Left cardiac atrium (tissue), 4 donors: ENCODE measurements at places on chromosomes 7 and 10. TPM values are rescaled to one million over a fixed set of nuclear protein-coding genes. Genes with fewer than 3 reads are reported as not detected.

DNA sequence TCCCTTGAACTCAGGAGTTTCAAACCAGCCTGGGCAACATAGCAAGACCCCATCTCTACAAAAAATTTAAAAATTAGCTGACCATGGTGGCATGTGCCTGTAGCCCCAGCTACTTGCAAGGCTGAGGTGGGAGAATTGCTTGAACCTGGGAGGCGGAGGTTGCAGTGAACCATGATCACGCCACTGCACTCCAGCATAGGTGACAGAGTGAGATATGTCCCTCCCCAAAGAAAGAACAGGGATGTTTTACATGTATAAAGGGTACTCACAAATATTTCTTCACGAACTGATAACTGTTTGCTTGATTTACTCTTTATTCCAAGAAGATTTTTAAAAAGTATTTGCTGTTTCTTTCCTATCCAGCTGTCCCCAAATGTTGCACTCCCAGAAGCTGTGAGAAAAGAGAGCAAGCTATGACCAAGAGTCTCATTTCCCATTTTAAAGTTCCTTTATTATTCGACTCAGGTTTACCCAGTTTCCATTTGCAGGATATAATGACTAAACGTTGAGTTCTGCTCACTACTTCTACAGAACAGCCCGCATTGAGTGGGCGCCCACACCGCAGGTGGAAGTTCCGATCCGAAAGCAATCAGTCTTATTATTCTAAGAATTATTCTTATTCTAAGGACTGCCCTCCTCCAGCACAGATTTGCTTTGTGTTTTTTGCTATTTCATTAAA is 90.7 kb downstream of the APBB1IP start:
- DNase-seq = no peak

DNA sequence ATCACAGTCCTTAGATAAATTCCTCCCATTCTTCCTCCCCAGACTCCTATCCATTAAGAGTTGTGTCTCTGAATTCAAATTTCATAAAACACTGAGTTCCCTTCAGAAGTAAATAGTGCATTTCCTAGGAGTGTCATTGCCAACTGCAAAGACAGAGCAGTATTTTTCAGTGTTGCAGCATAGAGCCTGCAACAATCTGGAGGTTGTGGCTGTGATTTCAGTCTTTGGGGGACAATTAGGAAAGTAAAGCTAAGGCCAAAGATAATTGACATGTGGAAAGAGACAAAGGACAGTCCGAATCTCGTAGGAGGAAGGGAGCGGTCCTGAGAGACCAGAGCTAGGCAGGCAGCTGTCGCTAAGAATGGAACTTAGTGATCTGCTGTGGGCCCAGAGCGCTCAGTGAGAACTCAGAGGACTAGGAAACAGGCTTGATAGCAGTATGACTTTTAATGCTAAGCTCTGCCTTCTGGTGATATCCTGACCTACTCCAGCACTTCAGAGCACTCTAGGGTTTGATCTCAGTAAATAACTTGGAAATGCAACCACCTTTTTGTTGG is 46.2 kb downstream of the PRPF18 start:
- peak; percentile 48 for DNase-seq

GRCh38 chr10:9900751-9901150 is 1116.9 kb upstream of the CELF2 start:
- no peak for DNase-seq

DNA sequence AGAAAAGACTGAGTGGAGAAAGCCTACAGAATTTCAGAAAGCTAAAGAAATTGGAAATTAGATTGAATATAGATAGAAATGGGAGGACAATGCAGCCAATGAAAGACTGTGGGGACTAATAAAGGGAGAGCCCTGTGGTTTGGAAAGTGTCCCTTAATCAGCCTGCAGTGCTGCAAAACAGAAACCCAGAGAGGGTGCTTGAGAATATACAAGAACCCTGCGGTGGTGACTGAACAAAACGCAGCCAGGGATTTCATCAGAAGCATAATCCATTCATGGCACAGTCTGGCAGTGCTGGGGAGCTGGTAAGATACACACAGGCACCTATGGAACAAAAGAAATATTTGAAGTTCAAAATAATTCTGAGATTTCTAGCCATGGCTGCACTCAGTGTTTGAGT is 19.1 kb downstream of the CEP41 start:
- DNase-seq = no peak

- no peak for DNase-seq
These were observed 56.5 kb downstream of the ENO4 start for GRCh38 chr10:116905845-116906210.

OR6V1 gene
- total RNA-seq = not detected

DNA sequence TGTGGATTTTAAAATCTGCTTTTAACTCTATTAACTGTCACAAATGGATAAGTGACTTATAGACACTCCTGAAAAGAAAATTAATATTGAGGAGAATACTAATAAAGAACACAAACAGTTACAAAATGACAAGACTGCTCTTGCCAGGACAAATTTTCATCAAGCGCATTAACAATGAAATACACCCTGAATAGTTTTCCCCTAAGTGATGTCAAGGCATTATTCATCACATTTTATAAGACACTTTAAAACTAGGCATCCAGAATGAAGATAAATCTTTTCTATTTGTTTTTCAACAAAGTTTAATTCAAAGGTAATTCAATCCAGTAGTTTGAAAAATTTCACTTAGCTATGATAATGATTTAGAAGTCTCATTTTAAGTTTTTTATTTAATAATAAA is 110.5 kb upstream of the SEC61G start:
- no peak for DNase-seq

- no peak for DNase-seq
These were observed 70.4 kb downstream of the ASB13 start for GRCh38 chr10:5595994-5596471.

DNA sequence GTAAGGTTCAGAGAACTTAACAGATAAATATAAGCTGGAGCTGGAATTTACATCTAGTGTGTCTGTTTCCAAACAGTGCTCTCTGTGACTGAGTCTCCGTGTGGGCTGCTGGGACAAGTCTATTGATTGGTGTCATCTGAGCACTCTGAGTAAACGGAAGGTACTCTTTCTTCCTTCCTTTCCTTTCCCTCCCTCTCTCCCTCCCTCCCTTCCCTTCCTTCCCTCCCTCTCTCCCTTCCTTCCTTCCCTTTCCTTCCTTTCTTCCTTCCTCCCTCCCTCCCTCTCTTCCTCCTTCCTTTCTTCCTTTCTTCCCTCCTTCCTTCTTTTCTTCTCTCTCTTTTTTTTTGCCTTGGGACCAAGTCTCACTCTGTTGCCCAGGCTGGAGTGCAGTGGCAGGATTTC is 61.8 kb downstream of the ANKRD61 start:
- DNase-seq = no peak

DNA sequence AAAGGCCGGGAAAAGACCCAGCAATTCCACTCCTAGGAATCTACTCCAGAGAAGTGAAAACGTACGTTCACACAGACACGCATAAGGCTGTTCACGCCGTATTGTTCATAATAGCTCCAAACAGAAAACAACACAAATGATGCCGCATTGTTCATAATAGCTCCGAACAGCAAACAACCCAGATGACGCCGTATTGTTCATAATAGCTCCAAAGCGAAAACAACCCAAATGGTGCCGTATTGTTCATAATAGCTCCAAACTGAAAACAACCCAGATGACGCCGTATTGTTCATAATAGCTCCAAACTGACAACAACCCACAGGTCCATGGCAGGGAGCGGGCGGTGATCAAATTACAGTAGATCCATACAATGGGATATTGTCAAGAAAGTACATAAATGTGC is 85.2 kb upstream of the DNAAF5 start:
- DNase-seq = no peak

CHAT gene
- not detected for total RNA-seq

DNA sequence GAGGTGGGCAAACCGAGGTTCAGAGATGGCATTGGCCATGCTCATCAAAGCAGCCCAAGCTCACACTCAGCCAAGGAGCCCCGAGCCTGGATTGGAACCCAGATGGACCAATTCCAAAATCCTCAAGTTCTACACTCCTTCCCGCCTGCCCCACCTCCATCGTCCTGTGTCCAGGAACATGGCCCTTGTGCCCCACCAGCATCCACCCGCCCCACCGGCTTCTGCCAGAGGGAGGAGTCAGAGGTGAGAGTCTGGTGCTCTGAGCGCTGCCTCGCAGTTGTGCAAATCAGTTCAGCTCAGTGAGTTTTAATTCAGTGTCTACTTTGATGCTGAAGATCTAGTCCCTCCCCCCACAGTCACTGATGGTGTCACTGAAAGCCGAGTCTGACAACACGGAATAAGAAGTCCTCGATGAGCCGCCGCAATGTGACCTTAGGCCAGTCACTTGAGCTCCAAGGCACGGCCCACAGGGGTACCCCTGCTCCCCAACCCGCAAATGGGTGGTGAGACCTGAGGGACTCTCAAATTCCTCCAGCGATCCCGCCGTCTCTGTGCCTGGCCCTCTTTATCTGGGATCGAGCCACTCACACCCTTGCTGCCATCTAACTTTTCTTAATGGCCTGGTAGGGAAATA is 26.3 kb downstream of the PRKAG2 start:
- no peak for DNase-seq

ADAM12 gene
- total RNA-seq = 7.9 TPM

DNA sequence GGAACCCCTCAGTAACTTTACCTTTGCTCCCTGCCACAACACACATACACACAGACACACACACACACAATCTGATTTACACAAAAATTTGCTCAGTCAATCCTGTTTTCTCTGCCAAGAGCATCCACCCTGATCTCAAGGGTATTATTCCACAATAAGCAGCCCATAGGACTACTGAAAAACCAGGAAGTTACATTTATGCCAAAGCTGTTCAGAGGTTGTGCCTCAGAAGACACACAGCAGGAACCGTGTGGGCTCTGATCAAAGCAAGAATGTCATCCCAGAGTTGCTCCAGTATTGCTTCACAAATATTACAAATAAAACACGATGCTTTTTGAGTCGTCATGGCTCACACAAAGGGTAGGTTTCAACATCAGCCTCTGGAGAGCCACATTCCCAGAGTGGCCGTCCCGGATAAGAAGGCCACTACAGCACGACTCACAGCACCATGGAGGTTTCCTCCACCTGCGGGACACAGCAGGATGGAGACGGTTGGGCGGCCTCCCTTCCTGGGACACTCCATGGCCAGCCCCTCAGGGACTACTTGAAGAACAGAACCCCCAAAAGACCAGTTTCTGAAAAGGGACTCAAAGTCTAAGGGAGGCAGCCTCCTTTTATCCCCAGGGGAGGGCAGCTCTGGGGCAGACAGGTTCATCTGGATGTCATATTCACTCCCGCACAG is 1.6 kb downstream of the AIFM2 start:
- DNase-seq = no peak

- no peak for DNase-seq
These were observed 18.3 kb downstream of the TAF3 start for GRCh38 chr10:7836571-7836970.

ANKRD61 gene
- 0.26 TPM for total RNA-seq

DNA sequence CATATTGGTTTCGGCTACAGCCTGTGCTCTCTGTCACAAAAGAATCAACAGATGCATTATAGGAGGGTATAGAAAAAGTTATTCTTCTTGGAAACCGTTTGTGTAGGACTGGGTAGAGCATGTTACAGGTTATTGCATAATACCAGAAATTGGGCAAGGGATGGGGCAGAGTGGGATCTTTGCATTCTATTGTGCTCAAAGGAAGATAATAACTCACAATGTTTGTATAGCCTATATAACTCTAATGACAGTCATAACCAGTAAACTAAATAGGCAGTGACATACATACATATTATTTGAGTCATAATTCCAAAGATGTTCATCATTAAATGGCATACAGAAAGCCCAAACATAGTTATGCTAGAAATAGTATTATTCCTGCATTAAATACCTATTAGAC is 179.7 kb downstream of the XPNPEP1 start:
- DNase-seq = no peak

- no peak for DNase-seq
These were observed 156.2 kb downstream of the TCERG1L start for GRCh38 chr10:131155218-131155875.

DNA sequence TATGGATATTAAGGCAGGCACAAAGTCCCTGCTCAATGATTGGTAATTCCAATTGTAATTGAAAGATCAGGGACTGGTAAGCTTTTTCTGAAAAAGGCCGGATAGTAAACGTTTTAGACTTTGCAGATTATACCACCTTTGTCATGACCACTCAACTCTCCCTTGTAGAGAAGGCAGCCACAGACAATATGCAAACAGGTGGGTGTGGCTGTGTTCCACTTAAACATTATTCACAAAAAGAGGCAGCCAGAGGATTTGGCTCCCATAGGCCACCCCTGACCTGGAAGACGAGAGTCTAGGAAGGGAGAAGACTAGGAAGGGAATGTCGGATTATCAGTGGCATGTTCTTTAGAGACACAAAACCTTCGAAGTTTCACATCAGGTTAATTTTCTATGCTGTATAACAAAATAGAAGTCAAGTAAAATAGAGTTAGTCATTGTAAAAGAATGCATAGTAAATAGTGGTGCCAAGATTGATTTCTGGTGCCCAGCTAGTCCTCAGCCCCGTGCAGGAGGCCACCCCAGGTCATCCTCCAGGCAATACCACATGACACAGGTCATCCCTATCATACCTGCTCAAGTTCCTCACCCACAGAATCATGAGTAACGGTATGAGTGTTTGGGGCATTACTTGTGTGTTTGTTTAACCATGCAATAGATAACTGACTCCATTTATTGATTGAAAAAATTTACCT is 193.8 kb downstream of the PLPP4 start:
- no peak for DNase-seq

MEPCE gene
- 20.9 TPM for total RNA-seq

GRCh38 chr7:120979765-120980499 is 8.6 kb upstream of the CPED1 start:
- DNase-seq = no peak

CLDN3 gene
- total RNA-seq = not detected

- DNase-seq = peak; percentile 92
These were observed at the start of gene ADRB1 for GRCh38 chr10:114043532-114044246. TSS of gene ADRB1 (plus strand) at chr10:114043866. CDS start at chr10:114044133, 267 bp downstream.

ZPBP gene
- total RNA-seq = not detected

DNA sequence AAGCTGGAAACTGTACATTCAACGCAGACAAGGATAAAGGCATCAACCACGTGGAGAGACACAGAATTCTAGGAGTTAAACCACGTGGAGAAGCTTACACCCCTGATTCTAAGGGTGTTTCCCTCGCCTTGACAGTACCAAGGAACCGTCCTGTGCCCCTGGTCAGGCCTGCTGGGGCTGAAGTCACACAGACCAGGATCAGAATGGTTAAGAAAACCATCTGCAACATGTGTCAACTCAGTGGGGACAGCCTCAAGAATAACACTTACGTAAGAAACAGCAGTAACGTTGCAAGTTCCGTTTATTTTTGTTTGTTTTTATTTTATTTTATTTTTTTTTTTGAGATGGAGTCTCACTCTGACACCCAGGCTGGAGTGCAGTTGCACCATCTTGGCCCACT is 55.6 kb downstream of the CHST15 start:
- no peak for DNase-seq

GRCh38 chr7:49513911-49514310 is 259.5 kb upstream of the VWC2 start:
- no peak for DNase-seq

- DNase-seq = peak; percentile 24
These were observed 63.3 kb downstream of the RASGEF1A start for GRCh38 chr10:43203448-43204041.

- no peak for DNase-seq
These were observed 58.2 kb downstream of the ARMH3 start for GRCh38 chr10:101997803-101998202.
